ENCODE measurements at places on chromosomes 3 and 15.

DNA sequence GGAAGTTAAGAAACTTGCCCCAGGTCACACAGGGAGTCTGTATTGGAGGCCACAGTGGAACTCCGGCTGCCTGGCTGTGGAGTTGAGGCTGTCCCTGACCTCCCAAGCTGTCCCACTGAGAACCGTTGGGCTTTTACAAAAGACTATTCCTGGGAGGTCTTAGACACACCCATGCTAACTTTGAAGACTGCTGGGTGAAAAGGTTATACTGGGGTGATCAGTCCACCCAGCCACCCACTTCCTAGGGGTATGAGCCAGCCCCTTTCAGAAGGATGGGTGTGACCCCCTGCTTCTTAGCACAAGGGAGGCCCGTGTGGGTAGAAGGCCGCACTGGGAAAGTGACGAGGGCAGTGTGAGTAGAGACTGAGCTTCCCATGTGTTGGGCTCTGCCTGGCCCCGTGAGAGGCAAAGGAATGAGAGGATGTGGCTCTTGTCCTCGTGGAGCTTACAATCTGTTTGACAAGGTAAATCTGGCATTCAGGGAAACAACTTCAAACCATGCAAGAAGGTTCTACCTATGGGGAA, 19.0 kb downstream of the MRAS start:
- DNase-seq, result no peak

GRCh38 chr3:10002951-10003350, 16.3 kb upstream of the EMC3 start:
- DNase-seq, result no peak

GRCh38 chr3:138862531-138862923, 27.8 kb upstream of the PIK3CB start:
- no peak for DNase-seq

GRCh38 chr3:101807888-101808287, 28.9 kb downstream of the NXPE3 start:
- no peak for DNase-seq

GRCh38 chr3:160136421-160136820, 88.8 kb upstream of the C3orf80 start:
- DNase-seq, result no peak

DNA sequence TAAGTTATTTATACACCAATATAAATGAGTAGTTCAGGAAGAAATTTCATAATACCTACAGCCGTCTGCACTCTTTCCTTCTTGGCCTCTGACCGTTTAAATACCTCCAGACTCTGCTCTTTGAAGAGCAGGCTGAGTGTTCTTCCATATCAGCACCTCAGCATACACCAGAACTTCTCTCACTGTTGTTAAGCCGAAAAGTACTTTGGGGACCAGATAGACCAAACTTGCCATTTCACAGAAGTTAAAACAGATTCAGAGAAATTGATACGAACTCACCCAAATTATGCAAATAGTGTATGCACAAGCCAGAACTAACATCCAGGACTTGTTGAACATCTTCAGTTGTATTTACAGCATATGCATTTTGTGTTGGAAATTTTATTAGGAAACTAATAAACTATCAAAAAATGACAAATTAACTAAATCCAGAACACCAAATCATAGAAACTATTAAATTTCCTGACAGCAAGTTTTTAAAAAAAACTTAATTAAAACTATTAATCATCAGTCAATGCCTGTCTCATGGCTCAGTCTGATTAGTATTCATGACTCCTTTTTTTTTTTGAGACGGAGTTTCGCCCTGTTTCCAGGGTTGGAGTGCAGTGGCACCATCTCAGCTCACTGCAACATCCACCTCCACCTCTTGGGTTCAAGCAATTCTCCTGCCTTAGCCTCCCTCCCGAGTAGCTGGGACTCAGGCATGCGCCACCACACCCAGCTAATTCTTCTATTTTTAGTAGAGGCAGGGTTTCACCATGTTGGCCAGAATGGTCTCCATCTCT, 24.1 kb downstream of the CGGBP1 start:
- no peak for DNase-seq

DNA sequence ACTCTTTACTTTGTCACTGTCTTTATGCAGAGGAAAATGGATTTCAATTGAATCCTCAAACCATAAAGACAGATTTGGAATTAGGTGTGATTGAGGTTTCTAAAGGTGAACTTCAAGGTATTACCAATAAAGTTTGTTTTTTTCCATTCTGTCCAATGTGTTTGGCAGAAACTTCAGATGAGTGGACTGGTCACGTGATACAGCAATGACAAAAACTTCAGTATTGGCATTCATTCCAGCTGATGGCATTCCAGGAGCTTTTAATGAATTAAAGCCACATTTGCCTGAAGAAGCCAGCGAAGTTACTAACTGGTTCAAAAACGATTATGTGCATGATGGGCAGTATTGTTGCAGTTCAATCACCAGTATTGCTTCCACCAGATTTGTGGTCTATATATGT, 4.5 kb upstream of the MASP1 start:
- DNase-seq, result no peak

GRCh38 chr3:165518346-165518745, 318.9 kb downstream of the BCHE start:
- DNase-seq, result no peak

DNA sequence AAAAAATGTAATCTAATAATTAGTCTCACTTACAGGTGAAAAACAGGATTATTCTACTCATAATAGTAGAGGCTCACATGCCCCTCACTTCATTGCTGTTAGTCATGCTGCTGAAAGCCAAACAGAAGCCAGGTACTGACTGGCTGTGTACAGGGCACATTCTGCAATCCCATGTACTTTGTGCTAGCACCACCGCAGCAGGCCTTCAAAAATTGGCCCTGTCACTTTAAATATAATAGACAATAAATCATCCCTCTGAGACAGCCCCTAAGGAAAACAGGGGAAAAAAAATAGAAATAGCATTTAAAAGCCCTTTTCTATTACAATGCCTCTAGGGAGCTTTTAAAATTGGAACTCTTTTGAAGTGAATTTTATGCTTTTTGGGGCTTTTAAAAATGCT, 723.8 kb downstream of the TUSC7 start:
- DNase-seq, result no peak

GRCh38 chr3:60979461-60980341, 271.6 kb downstream of the FHIT start:
- no peak for DNase-seq

- no peak for DNase-seq
Observed at GRCh38 chr15:64355348-64355943, 527 bp downstream of the CSNK1G1 start.

DNA sequence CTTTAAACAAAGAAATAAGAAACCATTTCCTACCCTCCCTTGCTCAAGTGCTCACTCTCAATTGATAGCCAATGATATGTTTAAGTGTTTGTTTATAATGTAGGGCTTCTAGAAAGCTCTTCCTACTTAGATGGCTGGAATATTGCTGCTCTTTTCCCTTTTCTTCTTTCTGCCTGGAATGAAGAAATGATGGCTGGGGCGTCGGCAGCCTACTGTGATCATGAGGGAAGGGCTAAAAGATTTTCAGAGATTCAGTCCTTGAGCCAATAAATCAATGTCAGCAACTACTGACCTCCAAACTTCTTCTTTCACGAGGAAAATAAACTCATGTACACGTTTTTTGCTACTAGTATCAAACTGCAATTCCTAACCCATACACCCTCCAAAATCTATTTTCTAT, 2.1 kb upstream of the GPR27 start:
- no peak for DNase-seq

DNA sequence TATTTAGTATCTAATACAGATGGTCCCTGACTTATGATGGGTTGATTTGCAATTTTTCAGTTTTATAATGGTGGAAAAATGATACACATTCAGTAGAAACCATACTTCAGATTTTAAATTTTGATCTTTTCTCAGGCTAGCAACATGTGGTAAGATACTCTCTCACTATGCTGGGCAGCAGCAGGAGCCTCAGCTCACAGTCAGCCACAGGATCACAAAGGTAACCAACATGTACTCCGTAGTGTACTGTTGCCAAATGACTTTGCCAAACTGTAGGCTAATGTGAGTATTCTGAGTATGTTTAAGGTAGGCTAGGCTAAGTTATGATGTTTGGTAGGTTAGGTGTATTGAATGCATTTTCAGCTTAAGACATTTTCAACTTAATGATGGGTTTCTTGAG, 498.6 kb upstream of the DPPA4 start:
- no peak for DNase-seq

- DNase-seq, result no peak
Observed at GRCh38 chr3:21502656-21503055, 248.4 kb downstream of the ZNF385D start.

GRCh38 chr3:40908612-40909011, 290.7 kb upstream of the CTNNB1 start:
- DNase-seq, result no peak

GRCh38 chr3:32782407-32782806, 35.4 kb upstream of the TRIM71 start:
- no peak for DNase-seq

DNA sequence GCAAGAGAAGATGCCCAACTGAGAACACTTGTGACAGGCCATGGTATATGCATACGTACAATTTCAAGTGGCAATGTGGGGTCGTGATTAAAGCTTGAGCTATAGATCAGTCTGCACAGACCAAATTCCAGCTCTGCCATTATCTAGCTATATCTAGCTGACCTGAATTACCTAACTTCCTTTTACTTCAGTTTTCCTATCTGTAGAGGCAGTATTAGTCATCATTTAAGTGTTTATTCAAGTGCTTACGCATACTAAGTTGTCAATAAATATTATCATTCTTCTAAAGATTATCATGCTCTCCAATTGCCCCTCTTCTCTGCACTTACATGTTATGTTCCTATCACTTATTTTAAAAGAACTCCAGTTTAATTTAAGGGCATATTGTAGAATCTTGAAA, 87.9 kb downstream of the ARPP21 start:
- no peak for DNase-seq

GRCh38 chr3:12679468-12679867, 15.6 kb upstream of the RAF1 start:
- no peak for DNase-seq

GRCh38 chr15:78414621-78415250, 23.3 kb upstream of the IREB2 start:
- no peak for DNase-seq

GRCh38 chr15:63917588-63918316, 84.0 kb upstream of the HERC1 start:
- DNase-seq, result no peak

- DNase-seq, result no peak
Observed at GRCh38 chr15:52208306-52208946, 17.2 kb upstream of the GNB5 start.

- no peak for DNase-seq
Observed at GRCh38 chr15:100111125-100112060, 230.4 kb downstream of the ADAMTS17 start.

GRCh38 chr3:17070161-17070959, 185.6 kb downstream of the PLCL2 start:
- DNase-seq, result no peak

DNA sequence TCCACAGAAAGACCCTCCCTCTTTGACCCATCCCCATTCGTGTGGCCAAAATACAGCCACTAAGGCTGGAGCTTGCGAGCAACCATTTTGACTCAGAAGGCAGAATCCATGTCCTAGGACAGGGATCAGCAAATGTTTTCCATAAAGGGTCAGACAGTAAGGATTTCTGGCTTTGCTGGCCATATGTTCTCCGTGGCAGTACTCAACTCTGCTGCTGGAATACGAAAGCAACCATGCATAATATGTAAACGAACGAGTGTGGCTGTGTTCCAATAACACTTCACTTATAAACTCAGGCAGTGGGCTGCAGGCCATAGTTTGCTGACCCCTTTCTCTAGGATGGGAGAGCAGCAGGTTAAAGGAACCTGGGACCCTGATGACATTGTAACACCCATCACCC, 77.6 kb upstream of the WNT5A start:
- no peak for DNase-seq

DNA sequence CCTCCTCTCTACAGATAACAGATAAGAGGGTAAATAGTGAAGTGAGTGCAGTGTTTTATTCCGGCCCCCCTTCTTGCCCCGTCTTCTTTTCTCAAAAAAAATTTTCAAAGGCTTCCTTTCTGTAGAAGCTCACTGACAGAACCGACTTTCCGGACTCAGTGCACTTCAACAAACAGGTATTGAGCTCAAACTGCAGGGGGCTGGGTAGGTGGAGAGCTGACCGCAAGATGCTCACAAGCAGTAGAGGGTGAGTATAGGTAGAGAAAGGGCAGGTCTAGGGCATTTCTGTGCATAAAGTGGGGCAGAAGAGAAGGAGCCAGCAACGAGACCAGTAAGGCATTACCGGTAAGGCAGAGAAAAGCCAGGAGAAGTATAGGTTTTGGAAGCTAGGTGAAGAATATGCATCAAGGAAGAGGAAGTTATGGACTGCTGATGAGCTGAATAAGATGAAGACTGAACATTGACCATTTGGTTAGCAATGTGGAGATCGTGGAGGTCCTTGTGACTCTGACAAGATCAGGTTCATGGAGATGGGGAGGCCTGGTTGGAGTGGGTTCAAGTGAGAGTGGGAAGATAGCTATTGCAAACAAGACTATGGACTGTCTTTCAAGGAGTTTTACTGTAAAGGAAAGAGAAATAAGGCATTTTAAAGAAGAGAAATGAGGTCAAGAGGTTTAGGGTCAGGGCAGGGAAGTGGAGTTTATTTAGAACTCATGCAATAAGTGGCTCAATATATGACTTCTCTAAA, 97.4 kb downstream of the ST6GAL1 start:
- DNase-seq, result no peak

- DNase-seq, result no peak
Observed at GRCh38 chr3:195999896-196000295, 82.0 kb downstream of the TFRC start.

DNA sequence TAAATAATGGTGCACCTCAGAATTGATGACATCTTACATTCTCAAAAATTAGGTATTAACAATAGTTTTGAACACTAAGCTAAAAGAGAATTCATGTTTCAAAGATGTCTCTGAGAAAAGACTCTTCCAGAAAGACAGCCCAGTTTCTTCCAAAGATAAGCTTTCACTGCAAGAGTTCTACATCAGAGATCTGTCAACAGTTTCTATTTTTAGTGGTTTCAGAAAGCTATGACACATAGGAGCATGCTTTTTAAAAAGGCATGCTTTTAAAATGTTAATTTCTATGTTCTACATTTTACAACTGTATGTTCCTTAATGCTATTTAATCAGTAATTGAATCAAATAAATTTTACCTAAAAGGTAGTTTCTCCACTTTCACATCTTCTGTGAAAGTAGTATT, 88.2 kb downstream of the PLOD2 start:
- no peak for DNase-seq

DNA sequence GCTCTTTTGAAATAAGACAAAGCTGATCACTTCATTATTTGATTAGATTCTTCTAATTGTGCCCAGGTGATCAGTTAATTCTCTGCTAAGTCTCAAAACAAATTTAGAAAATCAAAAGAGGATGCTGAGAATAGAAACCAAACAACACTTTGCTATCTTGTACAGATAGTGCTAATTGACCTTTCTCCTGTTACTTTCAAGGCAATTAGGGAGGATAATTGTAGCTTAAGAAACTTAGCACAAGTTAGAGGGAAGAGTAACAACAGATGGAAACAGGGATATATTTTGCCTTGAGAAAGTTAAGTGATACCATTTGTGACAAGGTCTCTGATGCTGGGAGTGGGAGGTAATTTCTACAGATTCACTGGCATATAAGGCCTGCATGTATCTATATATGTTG, 344.8 kb upstream of the GRM7 start:
- DNase-seq, result no peak
